ENCODE measurements at places on chromosomes 12 and 14. TPM values are rescaled to one million over a fixed set of nuclear protein-coding genes. Genes with fewer than 3 reads are reported as not detected.

- DNase-seq, result no peak
Observed at GRCh38 chr12:9760699-9761418, at the start of gene CD69. TSS of gene CD69 (minus strand) at chr12:9760901. CDS start at chr12:9760820, 81 bp downstream.

LMNTD1 gene
- polyA plus RNA-seq, result 0.32 TPM

RAD9B gene
- polyA plus RNA-seq, result 1.1 TPM

TAS2R13 gene
- 0.21 TPM for polyA plus RNA-seq

CLEC7A gene
- polyA plus RNA-seq, result 3.6 TPM
